ENCODE measurements at places on chromosomes 5 and 9.

DNA sequence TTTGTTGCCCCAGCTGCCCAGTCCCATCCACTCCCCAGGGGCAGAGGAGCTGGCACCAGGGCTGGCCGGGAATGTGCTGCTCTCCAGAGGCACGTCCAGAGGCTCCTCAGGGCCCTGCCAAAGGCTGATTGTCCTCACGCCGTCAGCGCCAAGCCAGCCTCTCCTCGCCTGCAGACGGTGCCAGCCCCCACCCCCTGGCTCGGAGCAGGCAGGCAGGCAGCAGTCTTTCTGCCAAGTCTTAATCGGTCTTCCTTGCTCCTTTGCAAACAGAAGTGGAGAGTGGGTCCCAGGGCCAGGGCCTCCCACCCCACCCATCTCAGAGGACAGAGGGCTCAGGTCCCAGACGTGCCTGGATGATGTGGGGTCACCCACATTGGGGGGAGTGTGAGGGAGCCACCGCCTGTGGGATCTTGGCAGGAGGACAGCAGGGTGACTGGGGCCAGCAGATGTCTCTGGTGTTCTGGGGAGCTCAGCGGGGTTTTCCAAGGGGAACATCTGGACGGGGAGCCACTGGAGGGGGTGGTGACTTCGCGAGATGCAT is 36.3 kb downstream of the FAM163B start:
- DNase-seq = no peak

DNA sequence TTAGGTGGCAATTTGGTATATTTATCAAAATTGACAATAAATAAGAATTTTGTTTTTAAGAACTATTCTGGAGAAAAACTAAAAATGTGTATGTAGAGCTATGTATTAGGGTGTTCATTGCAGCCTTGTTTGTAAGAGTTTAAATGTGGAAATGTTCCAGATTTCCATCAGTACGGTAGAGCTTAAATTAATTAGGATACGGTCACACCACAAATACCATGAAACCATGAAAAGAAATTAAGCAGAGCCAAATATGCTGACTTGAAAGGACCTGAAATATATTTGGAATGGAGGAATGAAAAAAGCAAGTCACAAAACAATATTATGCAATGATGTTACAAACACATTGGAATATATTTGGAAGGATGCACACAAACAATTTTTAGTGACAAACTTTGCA is 64.6 kb downstream of the ACTBL2 start:
- DNase-seq = no peak

GRCh38 chr9:122904466-122904822 is 715 bp downstream of the RC3H2 start:
- no peak for DNase-seq

DNA sequence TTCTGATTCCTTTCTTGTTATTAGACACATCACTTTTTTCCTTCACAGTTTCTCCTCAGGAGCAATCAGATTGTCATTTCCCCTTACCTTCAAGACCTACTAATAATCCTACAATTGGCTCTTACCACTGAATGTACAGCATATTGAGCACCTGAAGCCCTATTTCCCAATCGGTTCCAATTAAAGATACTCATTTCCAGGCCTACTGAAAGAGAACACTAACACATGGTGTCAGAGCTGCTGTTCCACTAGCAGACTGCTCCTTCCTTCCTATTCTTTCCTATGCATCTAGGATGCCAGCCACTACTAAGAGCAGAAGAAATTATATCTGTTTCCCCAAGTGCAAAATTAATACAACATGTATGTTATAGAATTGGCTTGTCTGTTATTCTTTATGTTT is 34.6 kb downstream of the SKIC3 start:
- DNase-seq = no peak

DNA sequence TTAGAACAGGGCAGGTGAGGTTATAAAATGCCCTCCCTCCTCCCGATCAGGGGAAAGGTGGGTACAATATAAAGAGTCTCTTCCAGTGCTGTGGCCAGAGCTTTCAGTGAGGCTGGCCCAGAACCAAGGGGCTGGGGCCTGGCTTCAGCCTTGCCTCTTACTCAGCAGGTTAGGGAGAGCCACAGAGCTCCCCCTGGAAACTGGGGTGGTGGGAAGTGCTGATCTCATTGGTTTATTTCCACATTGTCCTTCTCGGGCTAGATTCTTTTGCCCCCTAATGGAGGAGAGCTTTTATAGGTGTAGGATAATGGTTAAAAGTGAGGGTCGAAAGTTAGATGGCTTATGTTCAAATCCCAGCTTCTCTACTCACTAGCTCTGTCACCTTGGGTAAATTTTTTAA is 186.7 kb upstream of the TBC1D2 start:
- no peak for DNase-seq

- no peak for DNase-seq
These were observed 22.9 kb downstream of the NUDT12 start for GRCh38 chr5:103539376-103540330.

DNA sequence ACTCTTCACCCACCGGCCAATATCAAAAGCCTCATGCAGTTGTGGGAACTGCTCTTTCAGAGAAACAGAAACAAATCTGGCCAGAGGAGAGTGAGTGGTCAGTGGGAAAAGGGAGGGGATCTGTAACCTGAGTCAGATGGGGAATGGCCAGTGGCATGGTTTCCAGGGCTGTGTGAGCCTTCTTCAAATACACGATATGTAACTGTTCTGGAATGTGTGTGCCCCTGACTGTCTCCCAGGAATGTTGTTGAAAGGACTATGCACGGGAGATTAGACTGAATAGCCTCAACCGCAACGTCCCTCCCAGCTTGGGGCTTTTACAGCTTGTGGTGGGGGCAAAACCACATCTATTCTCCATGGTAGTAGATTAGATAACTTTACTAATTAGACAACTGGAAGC is 60.8 kb downstream of the SH3TC2 start:
- peak; percentile 94 for DNase-seq

DNA sequence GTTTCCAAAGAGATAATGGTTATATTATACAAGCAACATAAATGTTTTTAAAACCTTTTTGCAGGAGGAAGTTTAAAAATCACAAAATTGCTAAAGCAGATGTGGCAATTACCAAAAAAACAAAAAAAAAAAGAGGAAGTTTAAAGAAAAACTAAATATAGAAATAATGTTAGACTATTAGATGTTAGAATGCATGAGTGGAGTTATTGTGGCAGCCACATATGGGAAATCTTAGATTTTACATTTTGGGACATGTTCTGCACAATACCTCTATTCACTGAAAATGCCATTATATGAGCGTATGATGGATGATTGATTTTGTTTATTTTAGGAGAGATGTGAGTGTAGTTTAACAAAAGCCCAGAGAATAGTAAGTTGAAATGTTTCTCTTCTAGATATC is 31.2 kb upstream of the DTWD2 start:
- no peak for DNase-seq

DNA sequence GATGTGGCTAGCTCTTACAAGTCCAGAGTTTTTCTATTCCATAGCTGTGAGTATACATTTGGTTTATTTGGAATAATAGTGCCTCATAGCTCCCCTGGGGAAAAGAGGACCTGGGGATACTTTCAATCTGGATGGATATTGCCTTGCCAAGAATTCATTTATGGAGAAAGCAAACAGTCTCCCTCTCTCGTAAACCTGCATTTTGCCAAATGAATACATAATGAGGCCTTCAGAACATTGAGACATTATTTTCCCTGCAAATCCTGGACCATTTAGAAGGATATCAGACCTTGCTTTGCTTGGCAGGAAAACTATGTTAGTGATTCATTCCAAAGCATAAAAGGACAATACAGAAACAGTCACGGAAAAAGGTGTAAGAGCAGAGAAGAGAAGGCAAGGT is 569.6 kb upstream of the BRINP1 start:
- DNase-seq = no peak

GRCh38 chr5:11898-12297 is 80.1 kb upstream of the PLEKHG4B start:
- no peak for DNase-seq

GRCh38 chr9:93217706-93218105 is 33.8 kb downstream of the WNK2 start:
- no peak for DNase-seq

DNA sequence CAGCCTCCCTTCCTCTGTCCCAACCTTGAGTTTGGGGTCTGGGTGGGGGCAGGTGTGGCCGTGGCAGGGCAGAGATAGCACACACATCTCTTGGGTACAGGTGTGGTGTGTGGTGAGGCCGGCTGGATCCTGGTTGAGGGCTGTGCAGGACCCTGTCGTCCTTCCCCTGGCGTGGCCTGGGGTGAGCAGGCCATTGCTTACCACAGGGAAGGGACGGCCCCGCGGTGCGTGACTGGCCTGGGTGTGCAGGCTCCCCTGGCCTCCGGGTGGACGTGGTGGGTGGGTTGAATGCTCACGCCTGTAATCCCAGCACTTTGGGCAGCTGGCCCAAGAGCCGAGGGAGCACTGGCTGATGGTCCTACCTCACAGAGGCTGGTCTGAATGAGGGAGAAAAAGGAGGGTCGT is 1.2 kb downstream of the ARRDC1 start:
- no peak for DNase-seq

GRCh38 chr9:127706836-127707241 is at the start of gene CFAP157:
TSS of gene CFAP157 (plus strand) at chr9:127706988. CDS start at chr9:127707032, 44 bp downstream.
- no peak for DNase-seq

DNA sequence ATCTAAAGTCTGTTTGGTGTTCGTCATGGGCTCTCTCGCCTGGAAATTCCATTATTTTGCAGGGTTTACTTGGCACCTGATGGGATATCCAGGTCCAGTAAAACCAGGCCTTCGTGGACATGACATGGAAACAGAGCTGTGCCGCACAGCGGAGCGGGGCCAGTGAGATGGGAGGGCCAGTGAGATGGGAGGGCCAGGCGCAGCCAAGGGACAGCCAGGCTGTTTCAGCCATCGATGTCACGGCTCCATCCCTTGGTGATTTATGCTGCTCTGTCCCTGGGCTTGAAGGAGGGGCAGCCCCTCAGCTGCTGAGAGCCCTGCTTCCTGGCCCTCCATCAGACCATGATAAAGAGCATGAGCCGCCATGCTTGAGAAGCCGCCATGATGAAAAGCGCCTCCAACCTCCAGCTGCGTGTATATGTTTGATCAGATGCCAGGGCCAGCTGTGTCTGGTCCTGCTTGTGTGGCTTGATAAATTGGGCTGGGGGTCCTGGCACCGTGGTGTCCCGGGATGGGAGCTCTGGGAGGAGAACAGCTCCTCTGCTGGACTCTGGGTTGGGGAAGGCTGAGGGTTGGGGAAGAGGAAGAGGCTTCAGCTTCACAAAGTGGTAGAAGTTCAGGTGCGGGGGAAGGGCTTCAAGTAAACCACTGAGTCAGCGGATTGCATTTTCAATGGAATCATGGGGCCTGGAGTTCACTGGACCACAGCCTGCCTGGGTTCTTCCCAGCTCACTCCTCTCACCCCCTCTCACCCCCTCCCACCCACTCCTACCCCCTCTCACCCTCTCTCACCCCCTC is 6.1 kb upstream of the COL5A1 start:
- peak; percentile 40 for DNase-seq

DNA sequence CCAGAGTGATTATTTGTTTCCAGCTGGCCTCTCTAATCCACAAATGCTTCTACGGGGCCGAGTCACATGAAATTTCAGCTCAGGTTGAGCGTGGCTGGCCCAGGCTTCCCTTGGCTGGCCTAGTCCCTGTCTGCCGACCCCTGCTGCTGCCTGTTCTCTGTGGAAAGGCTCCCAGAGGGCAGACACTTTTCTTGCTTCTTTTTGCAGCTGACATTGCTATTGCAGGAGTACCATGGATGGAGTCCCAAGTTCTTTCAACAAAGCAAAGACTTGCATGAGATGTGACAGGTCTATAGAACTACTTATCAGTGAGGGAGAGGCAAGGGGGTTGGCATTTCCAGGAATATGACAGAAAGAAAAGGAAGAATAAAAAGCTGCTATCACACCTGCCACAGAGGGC is 287.4 kb upstream of the ARRDC3 start:
- no peak for DNase-seq

DNA sequence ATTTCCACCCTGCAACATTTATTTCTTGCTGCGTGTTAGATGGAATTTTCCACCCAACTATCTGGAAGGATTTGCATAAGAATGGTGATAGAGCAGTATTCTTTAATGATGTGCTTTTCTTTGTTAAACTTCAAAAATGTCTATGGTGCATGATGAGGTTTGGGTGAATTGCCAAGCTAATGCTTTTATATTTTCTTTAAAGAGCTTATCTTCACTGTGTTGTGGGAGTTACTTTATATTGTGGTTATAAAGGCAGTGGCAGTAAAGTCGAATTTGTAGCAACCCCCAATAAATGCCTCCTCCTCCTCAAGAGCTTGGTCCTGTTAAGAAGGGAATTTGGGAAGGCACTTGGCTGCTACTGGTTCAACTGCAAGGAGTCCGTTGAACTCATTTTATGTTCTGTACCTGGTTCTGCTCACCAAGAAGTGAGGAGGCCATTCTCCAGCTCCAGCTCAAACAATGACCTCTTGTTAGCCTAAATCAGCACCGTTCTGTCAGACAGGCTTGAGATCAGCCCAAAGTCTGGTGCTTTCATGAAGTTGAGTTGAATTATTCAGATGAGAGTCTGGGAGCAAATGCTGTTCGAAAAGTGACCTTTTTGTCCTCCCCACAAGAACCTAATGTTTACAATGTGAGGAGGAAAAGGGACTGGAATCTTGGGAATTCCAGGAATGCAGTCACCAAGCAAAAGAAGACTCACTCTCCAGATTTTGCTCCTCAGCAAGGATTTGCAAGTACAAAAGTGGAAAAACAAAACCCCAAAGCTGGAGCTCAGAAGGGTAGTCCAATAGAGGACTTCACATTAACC is 217.0 kb downstream of the TMEM38B start:
- no peak for DNase-seq

DNA sequence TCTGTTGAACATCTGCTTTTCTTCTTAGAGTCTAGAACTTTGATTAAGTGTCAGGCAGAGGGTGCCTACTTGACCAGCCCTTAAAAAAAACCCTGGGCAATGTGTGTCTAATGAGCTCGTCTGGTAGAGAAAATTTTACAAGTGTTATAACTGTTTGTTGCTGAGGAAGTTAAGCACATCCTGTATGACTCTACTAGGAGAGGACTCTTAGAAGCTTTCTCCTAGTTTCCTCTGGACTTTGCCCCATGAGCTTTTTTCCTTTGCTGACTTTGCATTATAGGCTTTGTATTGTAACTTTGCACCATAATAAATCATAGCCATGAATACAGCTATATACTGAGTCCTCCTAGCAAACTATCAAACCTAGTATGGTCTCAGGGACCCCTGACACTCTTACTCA is 39.4 kb downstream of the GNG10 start:
- no peak for DNase-seq

- no peak for DNase-seq
These were observed 43.9 kb downstream of the BOD1 start for GRCh38 chr5:173572431-173573125.

DNA sequence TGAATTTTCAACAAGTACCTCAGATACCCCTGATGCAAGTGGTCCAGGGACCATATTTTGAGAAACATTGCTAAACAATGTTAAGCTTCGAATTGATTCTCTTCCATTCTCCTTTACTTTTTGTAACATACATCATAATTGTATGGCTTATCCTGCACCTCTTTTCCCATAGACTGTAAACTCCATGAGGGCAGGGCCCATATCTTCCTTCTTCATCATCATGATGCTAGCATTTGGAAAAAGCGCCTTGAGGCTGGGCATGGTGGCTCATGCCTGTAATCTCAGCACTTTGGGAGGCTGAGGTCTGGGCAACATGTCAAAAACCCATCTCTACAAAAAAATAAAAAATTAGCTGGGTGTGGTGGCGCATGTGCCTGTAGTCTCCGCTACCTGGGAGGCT is 14.5 kb upstream of the DELE1 start:
- DNase-seq = no peak

GRCh38 chr9:28782630-28783029 is 1209.3 kb upstream of the C9orf72 start:
- no peak for DNase-seq
